CD4-positive, alpha-beta T cell treated with Interleukin-15 for 4 hours (primary cell): ENCODE measurements at places on chromosomes 4 and X.

DNA sequence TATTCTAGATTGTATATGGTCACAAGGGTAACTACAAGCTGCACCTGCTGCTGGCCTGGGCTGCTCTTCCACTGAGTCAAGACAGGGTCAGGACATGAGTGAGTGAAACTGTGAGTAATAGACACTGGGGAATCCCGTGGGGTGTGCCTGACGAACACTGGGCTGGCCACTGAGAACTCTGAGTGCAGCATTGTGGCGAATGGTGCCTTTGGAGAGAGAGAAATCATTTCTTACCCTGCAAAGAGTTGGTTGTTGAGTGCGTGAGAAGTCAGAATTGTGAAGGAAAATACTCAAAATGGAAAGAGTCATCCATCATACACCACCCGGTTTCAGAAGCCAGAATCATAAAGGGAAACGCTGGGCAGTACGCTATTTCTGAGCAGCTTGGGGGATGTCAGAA, 43.1 kb upstream of the LSM6 start:
- no peak for DNase-seq

DNA sequence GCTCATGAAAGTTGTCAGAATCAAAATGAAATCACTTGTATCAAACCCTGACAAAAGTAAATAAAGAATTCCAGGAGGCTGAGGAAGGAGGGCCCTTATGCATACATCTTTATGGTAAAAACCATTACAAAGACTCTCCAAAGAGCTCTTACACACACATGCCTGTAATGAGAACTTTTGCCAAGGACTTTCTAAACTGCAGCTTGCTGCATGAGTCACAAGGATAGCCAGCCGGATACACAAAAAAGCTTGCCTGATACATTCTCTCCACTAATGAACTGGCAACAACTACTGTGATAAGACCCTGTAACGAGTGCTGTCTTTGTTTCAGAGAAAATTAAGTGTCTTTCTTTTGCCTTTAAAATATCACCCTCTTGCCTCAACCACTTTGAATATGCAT, 618.1 kb downstream of the PPP4R3C start:
- no peak for DNase-seq

- no peak for DNase-seq
These were observed 218.7 kb upstream of the GPC4 start for GRCh38 chrX:133633950-133634349.

- DNase-seq = no peak
These were observed 247.4 kb downstream of the ADGRA3 start for GRCh38 chr4:22268350-22269025.

DNA sequence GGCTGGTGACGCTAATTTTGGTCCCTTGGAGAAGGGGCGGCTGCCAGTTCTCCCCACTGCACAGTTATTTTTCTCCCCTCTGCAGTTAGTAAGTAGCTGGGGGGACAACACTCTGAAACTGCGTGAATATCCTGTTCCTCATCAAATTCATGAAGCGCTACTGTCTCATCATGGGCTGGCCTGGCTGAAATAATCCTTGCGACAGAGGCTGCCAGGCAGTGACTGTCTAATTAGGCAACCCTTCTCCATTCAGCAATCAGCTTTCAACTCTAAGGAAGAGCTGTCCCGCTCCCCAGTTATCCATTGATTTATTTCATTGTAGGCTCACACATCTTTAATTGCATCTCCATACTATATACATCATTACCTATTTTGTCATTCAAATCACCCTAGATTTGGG, 8.2 kb downstream of the SH3TC1 start:
- DNase-seq = no peak

DNA sequence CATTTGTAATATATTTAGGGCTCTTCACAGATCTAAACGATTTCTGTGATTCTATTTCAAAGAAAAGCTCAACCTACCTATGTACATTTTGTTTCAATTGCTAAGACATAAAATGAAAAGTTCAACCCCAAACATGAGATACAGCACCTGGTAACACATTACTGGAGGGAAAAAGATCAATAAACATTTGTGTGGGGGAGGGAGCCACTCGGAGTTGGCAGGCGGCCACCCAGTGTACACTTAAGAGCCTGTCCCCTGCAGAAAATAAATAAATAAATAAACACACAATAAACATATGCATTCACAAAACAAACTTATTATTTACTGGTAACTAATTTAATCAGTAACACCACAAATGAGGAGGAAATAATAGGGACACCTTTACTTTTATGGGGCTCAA, 19.3 kb downstream of the PRSS48 start:
- DNase-seq = no peak

DNA sequence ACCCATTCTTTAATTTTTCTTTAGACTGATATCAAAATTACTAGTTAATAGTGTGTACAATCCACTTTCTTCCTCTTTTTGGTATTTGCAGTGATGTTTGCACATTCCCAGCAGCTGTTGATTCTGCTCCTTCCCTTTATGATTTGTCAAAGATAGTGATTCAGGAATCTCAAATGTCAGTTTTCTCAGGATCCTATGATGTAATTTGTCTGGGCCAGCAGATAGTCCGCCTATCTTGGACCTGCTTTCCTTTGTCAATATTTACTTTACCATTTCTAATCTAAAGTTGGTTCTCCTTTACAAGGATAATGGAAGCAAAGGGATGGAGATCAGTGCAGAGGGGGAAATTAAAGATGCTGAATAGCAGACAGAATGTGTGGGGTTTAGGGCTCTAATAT, 122.1 kb downstream of the REELD1 start:
- DNase-seq = no peak

- DNase-seq = no peak
These were observed 82.5 kb downstream of the GPAT3 start for GRCh38 chr4:83618431-83618830.

DNA sequence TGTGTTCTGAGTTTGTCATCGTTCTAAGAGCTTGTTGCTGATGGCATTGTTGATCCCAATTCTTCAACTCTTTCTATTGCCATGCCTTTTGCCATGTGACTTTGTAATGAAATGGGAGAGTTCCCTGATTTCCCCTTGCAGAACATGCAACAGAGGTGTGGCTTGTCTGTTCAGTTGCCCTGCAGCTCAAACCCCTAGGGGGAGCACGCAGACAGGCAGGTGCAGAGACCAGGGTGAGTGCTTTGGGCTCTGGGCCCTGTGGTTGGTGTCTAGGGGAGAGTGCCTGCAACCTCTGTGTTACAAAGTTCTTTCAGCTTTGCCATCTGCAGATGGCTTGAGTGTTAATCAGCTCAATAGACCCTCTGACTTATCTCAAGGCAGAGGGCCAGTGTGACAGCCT, 332.7 kb downstream of the MID1IP1 start:
- DNase-seq = no peak
